ENCODE measurements at places on chromosomes 1 and 21. TPM values are rescaled to one million over a fixed set of nuclear protein-coding genes. Genes with fewer than 3 reads are reported as not detected.

Gene FMOD
- total RNA-seq: 6.6 TPM

Gene TMCC2
- total RNA-seq: 7.0 TPM

Gene CD48
- total RNA-seq: not detected

Gene KCND3
- total RNA-seq: 0.09 TPM

Gene CFHR2
- total RNA-seq: not detected

Gene PPP1R15B
- total RNA-seq: 30.3 TPM

Data from fibroblast of the aortic adventitia (primary cell).